ENCODE measurements at places on chromosomes 16 and 17. TPM values are rescaled to one million over a fixed set of nuclear protein-coding genes. Genes with fewer than 3 reads are reported as not detected.

NOMO2 gene
- 133 TPM for total RNA-seq

C16orf54 gene
- total RNA-seq, result not detected

SPATA22 gene
- total RNA-seq, result 1.3 TPM

KARS1 gene
- total RNA-seq, result 139 TPM

SEPTIN12 gene
- not detected for total RNA-seq

CES5A gene
- not detected for total RNA-seq

HCRT gene
- total RNA-seq, result not detected

SEZ6 gene
- not detected for total RNA-seq

HOXB1 gene
- not detected for total RNA-seq
